ENCODE measurements at places on chromosomes 11 and 22. TPM values are rescaled to one million over a fixed set of nuclear protein-coding genes. Genes with fewer than 3 reads are reported as not detected.

Gene SPINDOC
- total RNA-seq, result 10.6 TPM

Gene OR4D11
- not detected for total RNA-seq

Gene GLYATL2
- 1.5 TPM for total RNA-seq

Gene MYBPC3
- total RNA-seq, result not detected

Gene DERL3
- total RNA-seq, result 0.43 TPM

Gene CAVIN3
- 219 TPM for total RNA-seq

Gene ZC3H7B
- 52.4 TPM for total RNA-seq

Gene BTBD18
- total RNA-seq, result not detected

Gene C11orf65
- total RNA-seq, result 1.5 TPM

Gene GDPD4
- not detected for total RNA-seq

Gene TBC1D10A
- total RNA-seq, result 18.0 TPM

Gene KLHL35
- total RNA-seq, result 2.7 TPM
